Panc1 (cell line): ENCODE measurements at places on chromosomes 7 and 10.

- DNase-seq, result no peak
Observed at GRCh38 chr10:917416-917720, 14.1 kb downstream of the LARP4B start.

- DNase-seq, result no peak
Observed at GRCh38 chr7:107115762-107116540, 52.9 kb upstream of the HBP1 start.

DNA sequence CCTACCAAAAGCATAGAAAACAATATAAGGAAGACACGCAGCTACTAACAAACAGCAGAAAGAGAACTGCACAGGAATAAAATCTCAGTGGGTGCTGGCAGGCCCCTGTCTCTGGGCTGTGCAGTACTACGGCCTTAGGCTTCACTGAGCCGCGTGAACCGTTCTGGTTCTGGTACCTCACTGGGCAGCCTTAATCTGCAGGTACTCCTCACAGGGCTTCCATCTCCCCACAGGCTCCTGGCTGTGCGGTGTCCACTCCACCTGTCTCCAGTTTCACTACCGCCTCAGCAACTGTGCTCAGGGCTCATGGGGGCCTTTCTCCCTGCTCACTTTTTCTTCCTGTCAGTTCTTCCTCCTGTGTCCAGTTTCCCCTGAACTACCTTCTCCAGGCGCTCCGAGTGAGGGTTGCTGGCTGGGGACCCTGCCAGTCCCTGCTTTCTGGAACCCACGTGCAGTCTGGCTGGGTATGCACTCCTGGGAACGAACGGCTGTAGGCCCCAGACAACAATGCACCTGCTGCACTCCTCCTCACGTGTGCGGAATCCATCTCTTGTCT is 75.7 kb downstream of the VIPR2 start:
- no peak for DNase-seq

- DNase-seq, result no peak
Observed at GRCh38 chr7:90579181-90579688, 16.9 kb upstream of the CDK14 start.

DNA sequence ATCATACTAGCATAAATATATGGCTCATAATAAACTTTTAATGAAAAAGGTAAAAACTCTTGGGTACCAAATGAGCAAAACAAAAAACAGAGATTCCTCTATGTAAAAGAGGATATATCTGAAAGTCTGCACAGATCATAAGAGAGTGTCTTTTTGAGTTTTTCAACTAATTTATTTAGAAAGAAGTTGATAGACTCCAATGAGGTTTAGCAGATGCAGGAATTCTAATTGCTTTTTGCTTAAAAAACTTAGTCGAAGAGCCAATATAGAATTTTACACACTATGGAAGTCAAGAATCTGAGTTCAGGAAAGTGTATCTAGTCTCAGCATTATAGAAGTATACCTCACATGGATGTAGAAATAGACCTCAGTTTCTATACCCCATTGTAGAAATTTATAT is 3.4 kb upstream of the MLLT10 start:
- DNase-seq, result no peak

DNA sequence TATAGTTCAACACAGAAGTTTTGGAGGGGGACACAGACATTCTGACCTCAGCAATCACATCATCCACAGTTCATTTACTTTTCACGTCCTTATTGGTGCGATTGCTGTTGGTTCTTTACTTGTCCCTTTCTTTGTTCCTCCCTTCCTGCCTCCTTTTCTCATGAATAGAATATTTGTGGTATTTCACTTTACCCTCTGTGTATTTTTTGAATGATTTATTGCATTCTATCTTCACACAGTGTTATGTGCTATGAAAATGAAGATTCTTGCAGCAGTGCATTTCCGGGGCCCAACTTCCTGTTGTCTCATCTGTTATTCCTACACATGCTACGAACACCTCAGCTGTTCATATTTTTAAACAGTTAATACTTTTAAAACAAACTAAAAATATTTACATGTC is 179.6 kb downstream of the ZMYND11 start:
- no peak for DNase-seq

DNA sequence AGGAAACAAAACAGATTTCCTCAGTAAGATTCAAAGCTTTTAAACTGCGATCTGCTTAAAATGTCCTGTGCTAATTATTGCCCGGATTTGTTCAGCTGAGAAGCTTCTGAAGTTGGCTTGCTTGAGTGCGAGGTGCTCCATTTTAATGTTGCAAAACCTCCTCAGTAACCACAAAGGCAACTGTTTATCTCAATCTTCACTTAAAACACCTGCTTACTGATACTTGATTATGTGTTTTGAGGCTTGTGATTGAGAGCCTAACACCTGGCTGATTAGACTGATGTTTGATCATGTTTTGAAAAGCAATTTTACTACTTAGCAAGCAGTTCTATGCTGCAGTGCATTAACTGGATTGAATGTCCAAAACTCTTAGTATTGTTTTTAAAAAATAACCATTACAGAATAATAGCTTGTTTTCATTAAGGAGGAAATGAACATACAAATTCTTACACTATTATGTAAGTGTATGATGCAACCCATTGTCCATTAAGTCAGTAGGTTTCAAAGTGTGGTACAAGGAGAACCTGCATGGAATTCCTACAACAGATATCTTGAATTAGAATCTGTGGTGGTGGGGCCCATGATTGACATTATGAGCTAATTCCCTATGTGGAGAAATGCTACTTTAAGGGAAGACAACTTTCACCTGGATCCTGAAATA is 96.9 kb upstream of the FAM180A start:
- no peak for DNase-seq

GRCh38 chr7:113768387-113768786 is 150.4 kb downstream of the PPP1R3A start:
- DNase-seq, result no peak

- no peak for DNase-seq
Observed at GRCh38 chr7:129515381-129515780, 13.1 kb downstream of the SMKR1 start.

DNA sequence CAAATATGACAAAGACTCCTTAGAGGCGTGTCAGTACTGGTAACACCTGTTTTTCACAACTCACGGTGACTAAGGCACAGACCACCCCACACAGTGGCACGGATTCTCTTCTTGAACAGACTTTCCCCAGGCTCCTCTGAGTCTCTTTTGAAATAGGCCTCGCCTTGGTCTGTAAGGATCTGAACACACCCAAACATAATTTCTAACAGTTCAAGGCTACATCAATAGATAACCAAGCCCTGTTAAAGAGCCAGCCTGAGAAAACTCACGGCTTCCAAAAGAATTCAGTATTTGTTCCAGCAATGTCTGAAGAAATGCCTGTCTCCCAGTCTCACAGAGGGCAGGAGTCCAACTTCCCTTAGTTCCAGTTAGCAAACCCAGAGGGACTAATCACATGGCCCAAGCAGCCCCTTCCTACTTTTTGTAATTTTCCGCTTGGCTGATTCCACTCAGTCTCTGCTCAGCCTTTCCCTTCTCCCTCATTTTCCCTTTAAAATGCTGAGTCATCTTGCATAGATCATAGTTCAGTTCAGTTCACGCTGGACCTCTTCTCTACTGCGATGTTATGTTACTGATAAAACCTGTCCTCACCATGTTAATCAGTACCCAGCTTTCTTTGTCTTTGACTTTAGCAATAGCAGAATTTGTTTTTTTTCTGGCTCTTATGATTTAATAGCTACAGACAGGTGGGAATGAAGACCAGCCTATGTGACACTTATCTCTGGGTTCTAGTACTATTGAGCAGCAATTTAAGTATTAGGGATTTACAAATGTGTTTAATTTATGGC is 22.6 kb upstream of the AKR1C3 start:
- DNase-seq, result no peak

GRCh38 chr7:26413007-26413691 is 121.5 kb downstream of the SNX10 start:
- no peak for DNase-seq

GRCh38 chr10:119205894-119206602 is 1.3 kb upstream of the GRK5 start:
- no peak for DNase-seq

GRCh38 chr10:110160081-110160480 is 47.3 kb upstream of the MXI1 start:
- no peak for DNase-seq

GRCh38 chr10:130403153-130404075 is 267.2 kb downstream of the GLRX3 start:
- DNase-seq, result no peak

DNA sequence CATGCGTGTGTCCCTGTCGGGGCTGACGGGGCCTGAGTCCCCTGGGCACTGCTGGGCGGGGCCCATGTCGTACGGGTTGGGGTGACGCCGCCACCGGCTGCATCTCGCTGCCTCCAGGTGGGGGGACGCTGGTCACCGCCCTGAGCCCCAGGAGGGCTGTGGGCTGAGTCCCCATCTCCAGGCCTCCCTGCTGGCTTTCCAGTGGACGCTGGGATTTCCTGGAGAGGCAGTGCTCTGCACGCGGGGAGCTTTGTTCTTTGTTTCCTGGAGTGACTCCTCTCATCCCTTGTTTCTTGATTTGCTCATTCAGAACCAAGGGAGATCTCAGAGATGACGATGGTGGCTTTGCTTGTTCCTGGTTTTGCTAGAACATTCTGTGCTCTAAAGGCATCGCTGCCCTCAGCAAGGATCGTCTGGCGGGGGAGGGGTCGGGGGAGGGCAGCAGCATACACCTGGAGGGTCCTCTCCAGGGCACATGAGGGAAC is 21.0 kb downstream of the PWWP2B start:
- DNase-seq, result no peak

DNA sequence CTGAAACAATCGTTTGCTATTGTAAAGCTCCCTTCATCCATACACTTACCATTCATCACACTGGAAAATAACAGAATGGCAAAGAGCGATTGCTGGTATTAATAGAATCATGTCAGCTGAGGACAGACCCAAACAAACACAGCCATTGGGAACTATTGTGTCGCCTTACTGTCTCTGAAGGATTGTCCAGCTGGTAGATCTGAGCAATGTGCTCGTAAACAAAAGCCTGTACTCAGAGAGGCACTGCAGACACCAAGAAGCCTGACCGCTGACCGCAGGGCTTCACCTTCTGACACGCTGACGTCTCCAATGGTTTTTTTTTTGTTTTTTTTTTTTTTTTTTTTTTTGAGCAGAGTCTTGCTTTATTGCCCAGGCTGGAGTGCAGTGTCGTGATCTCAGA is 151.0 kb upstream of the FRMD4A start:
- no peak for DNase-seq

DNA sequence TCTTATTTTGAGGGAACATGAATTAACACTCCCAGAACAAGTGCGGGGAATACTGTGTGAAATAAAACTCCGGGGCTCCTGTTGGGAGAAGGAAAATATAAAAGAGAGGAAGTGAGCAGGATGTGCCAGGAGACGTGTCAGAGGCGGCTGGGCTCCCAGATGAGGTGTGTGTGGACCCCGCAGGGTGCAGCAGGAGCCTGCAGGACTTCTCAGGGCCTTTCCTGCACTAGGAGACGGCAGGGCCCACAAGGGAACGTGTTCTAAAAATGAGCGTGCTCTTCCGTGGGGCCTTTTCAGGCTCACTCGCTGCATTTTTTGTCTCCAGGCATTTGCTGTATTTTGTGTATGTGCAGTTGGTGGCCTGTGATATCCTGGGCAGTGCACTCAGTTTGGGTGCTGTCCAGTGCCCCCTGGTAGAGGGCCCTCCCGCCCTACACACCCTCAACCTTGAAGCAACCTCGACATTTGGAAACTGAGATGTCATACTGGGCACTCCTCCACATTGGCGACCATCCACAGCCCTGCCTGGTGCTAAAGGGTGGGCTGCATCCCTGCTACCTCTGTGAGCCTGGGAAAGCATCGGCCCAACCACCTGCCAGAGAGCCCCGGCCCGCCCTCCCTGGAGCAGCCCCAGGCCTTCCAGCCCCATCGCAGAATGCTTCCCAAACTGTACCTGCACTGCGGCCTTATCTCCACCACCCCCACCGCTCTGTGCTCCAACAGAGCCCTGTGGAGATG is 35.2 kb upstream of the EN2 start:
- no peak for DNase-seq

DNA sequence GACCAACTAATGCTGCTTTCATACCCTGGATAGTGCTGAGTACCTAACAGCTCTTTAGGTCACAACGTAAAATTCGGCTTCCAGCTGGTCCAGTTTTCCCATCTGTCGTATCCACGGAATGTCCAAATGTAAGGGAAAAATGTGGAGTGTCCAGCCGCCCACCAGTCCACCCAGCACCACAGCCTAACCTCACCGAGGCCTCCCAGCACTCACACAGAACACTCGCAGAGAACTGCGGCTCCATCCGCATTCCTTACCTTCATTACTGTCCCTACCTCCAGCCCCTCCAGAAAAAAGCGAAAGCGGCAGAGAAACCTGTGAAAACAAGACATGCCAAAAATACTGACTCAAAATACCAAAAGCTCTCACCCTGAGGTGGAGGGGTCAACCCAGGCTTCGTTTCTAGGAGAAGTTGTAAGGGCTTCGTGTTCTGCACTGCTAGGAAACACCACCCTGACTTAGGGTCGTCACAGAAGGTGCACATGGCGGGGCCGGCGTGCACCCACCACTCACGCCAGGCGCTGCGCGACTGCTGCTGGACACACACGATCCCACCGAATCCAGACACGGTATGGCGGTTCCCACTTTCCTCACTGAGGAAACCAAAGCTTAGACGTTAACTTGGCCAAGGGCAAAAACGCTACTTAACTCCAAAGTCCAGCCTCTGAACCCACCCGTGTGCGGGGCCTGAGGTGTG is 73.9 kb downstream of the AMZ1 start:
- no peak for DNase-seq

- DNase-seq, result no peak
Observed at GRCh38 chr7:99402854-99403253, 5.5 kb downstream of the PDAP1 start.

DNA sequence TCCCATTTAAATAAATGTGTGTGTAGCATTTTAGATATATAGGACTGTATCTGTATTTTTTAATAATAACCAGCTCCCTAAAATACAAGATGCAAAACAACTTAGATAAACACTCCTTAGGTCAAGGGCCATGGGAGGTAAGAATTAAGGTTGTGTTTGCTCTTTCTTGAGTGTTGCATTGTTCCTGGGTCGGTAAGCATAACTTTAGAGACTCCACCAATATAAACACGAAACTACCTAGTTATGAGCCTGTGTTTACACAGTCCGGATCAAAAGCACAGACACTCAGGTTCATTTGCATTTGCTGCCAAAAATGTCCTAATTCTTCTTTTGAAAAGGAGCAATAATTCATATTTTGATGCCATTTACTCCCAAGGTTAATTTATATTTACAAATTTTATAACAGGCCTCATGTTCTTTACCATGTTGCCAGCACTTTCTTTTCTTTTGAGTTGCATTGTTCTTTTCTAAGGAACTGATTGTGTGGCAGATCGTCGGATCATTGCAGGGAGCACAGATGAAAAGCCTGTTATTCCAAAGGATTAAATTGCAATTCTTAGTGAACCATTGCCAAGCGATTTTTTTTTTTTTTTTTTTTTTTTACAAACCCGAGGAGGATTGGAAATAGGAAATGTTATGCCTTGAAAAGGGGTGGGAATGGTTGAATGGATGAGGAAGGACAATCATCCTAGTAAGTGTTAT is 45.8 kb upstream of the GLCCI1 start:
- no peak for DNase-seq
